ENCODE measurements at places on chromosomes 13 and 19. TPM values are rescaled to one million over a fixed set of nuclear protein-coding genes. Genes with fewer than 3 reads are reported as not detected.

The ZNF583 gene
- total RNA-seq = 5.4 TPM

The ADAMTSL5 gene
- 1.5 TPM for total RNA-seq

The PCDH20 gene
- total RNA-seq = under 0.01 TPM

The BRME1 gene
- total RNA-seq = 0.83 TPM

The NKG7 gene
- not detected for total RNA-seq

The IGLON5 gene
- not detected for total RNA-seq

The RUBCNL gene
- total RNA-seq = 4.1 TPM

The ZNF730 gene
- 1.0 TPM for total RNA-seq

The LILRB1 gene
- total RNA-seq = not detected

The ELAVL3 gene
- not detected for total RNA-seq

The ANO8 gene
- 5.9 TPM for total RNA-seq

The SYT3 gene
- not detected for total RNA-seq

The LINGO3 gene
- not detected for total RNA-seq

The DUS3L gene
- total RNA-seq = 18.7 TPM

The PEG3 gene
- 3.9 TPM for total RNA-seq

The LGI4 gene
- total RNA-seq = 0.17 TPM

The LHB gene
- not detected for total RNA-seq

The ACER1 gene
- not detected for total RNA-seq

All from fibroblast of lung (primary cell).